ENCODE measurements at places on chromosomes 6 and 20.

DNA sequence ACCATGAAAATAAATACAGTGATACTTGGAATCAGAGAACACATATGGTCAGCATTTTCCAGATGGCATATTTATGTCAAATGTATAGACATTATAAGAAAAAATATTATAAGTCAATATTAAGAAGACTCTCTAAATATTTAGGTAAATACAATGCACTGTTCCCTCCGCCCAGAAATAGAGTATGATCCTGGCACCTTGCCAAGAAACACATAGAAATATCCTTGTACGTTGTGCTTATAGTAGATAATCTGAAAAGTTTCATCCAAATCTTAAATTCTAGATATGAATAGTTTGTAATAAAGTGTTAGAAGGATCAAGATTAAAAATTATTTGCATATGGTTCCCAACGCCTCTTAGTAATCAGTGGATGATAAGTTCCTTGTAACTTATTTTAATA, 645.8 kb upstream of the GJE1 start:
- no peak for DNase-seq

- no peak for DNase-seq
Observed at GRCh38 chr20:62368392-62368975, 1.4 kb upstream of the LAMA5 start.

- DNase-seq: no peak
Observed at GRCh38 chr6:99241905-99242534, 107.5 kb downstream of the FAXC start.

DNA sequence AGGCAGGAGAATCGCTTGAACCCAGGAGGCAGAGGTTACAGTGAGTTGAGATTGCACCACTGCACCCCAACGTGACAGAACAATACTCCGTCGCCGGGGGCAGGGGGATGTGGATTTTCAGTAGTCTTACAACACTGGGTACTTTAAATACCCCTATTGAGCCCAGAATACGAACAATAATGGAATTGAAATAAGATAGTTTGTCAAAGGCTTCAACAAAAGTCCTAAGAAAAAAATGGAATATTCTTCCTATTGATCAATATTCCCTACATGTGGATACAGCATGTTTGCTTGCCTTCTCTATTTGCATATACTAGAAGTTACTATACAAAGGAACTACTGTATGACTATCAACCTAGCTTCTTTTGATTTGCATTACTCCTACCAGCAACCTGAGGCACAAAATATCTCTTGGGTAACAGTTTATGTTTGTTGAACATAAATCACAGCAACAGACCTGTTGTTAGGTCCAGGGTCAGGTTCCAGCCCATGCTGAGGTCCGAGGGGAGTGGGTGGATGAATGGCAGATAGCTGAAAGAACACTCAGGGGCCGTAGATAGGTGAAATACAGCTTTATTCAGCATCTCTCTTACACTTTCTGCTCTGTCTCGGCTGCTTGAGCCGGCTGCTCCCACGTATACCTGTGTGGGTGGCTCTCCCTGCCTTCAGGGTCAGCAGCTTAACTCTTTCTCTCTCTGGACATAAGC, 23.8 kb downstream of the MAN1A1 start:
- no peak for DNase-seq

DNA sequence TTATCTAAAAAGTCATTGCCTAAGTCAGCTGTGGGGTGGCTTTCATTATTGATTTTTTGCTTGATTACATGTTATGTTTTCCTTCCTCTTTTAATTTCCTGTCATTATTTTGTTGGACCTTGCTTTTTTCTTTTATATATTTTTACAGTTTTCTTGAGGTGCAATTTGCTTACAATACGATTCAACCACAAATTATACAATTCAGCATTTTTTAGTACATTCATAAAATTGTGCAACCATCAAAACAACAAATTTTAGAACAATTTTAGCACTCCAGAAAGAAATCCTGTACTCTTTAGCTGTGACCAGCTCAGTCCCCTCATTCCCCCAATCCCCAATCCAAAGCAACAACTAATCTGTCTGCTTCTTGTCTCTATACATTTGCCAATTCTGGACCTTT, 608.9 kb downstream of the C6orf118 start:
- no peak for DNase-seq

DNA sequence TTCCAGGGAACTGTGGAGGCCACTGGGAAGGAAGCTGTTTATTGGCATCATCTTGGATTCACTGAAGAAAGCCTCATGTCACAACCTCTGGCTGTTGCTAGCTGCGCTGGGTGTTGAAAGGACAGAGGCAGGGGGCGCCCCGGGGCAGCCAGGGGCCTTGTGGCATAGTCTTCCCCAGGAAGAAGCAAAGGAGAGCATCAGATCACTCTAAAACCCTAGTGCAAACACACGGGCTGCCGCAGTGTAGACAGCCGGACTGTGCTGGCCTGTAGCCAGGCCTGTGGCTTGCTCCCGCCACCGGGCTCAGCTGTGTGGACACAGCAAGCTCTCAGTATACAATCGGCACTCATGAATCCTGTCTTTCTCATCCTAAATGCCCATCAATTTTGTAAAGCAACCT, 23.8 kb upstream of the SMOC2 start:
- no peak for DNase-seq

DNA sequence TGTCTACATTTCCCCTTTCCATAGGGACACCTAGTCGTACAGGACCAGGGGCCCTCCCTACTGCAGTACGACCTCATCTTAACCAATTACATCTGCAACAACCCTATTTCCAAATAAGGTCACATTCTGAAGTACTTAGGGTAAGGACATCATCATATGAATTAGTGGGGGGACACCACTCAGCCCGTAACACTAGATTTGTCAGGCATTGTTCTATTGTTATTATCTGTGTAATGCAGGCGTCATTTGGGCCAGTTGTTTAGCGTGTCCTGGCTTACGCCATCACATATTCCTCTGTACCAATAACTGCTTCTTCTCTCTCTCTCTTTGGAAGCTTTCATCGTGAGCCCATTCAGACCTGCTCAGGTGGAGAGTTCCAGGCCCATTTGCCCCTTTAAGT, 89.3 kb downstream of the CAP2 start:
- DNase-seq: no peak

GRCh38 chr6:121615493-121615892, 180.0 kb downstream of the GJA1 start:
- DNase-seq: no peak

- no peak for DNase-seq
Observed at GRCh38 chr6:15930207-15930606, 198.7 kb upstream of the MYLIP start.

DNA sequence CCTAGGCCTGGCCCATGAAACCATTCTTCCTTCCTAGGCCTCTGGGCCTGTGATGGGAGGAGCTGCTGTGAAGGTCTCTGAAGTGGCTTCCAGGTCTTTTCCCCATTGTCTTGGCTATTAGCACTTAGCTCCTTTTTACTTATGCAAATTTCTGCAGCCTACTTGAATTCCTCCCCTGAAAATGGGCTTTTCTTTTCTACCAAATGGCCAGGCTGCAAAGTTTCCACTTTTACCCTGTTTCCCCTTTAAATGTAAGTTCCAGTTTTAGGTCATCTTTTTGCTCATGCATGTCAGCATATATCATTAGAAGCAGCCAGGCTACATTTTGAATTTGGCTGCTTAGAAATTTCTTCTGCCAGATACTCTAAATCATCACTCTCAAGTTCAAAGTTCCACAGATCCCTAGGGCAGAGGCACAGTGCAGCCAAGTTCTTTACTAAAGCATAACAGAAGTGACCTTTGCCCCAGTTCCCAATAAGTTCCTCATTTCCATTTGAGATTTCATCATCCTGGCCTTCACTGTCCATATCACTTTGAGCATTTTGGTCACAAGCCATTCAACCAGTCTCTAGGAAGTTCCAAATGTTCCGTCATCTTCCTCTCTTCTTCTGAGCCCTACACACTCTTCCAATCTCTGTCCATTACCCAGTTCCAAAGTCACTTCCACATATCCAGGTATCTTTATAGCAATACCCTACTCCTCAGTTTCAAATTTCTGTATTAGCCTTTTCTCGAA, 71.9 kb downstream of the TBC1D7 start:
- DNase-seq: no peak

DNA sequence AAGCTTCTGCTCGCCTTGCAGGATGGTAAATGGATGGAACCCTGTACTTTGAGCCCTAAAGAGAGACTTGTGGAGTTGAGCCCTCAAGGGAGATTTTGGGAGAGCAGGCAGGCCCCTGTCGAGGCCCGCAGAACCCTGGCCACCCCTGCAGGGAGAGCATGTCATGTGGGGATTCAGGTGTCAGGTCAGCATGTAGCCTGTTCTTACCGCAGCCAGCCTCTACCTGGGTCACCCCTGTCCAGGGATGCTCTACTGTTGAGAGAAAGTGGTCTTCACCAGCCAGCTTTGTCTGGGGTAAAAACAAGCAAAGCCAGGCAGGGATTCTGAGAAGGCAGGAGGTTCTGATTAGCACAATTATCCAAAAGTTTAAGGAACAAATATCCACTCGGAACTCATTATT, 55.6 kb upstream of the PROKR2 start:
- no peak for DNase-seq

- DNase-seq: no peak
Observed at GRCh38 chr6:36267731-36268477, 2.0 kb upstream of the PNPLA1 start.

DNA sequence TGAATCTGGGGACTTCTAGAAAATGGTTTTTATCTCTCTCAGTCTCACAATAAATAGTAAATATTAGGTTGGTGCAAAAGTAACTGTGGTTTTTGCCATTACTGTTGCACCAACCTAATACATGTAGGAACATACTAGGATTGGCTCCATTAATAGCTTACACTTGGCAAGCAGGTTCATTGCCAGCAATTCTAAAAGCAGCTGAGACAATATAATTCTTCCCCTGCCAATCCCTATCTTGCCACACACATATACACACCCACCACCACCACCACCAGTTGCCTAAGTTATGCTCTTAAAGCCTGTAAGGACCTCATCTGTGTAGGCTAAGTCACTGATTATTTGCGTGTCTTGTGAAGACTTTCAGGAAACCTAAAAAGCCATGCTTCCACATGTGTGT, 145.1 kb downstream of the KIF16B start:
- no peak for DNase-seq

GRCh38 chr6:4093288-4093687, 14.4 kb upstream of the FAM217A start:
- DNase-seq: no peak

DNA sequence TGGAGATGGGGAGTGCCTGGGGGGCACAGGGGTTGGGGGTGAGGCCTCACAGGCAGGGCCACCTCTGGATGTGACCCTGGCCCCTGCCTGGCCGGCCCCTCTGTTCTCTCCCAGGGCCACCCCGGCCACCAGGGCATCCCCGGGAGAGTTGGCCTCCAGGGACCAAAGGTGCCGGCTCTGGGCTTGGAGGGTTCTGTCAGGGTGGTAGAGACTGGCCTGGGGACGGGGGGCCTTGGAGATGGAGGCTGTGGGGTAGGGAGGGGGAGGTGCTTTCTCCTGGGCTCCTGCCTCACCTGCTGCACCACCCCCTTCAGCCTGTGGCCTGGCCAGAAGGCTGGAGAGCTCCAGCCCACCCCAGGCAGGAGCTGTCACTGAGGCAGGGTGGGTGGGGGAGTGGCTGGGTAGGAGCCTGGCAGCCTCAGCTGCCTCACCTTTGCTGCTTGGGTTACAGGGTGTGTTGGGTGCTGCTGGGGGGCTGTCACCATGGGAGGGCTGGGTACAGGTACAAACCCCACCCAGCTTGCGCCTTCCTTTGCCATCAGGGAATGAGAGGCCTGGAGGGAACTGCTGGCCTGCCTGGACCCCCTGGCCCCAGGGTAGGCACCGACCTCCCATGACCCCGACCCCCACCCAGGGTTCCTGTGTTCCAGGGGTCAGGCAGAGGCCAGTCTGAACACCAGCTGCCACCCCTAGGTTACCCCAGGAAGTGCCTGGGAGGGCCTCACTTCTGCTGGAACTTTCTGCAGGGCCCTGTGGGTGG, 32.7 kb downstream of the COL20A1 start:
- no peak for DNase-seq

Measured in activated CD4-positive, alpha-beta T cell treated with anti-CD3 and anti-CD28 coated beads, Interleukin-2, amount 50 U/mL, for 24 hours (primary cell).